ENCODE measurements at places on chromosomes 11 and 22.

- DNase-seq, result no peak
Measured at GRCh38 chr11:106234794-106235193, 157.3 kb downstream of the AASDHPPT start.

DNA sequence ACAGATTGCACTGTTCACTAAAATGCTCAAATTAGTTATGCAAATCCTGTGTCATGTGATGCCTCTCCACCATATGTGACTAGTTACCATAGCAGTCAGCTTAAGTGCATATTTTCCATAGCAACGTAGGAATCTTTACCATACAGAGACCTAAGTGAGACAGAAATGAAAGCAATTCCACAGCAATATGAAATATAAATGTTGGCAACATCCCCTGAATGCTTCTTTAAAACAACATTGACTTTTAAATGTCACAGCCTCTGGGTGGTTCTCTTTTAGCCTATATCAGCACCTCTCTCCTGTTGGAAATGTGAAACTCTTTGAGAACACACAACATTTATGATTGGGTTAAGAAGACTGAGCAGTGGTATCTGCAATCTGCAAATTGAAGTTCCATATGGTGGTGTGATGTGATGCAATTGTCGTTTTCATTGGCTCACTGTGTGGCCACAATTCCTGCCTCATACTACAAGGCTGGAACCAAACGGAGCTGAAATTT lies 814.6 kb downstream of the DLG2 start:
- no peak for DNase-seq

DNA sequence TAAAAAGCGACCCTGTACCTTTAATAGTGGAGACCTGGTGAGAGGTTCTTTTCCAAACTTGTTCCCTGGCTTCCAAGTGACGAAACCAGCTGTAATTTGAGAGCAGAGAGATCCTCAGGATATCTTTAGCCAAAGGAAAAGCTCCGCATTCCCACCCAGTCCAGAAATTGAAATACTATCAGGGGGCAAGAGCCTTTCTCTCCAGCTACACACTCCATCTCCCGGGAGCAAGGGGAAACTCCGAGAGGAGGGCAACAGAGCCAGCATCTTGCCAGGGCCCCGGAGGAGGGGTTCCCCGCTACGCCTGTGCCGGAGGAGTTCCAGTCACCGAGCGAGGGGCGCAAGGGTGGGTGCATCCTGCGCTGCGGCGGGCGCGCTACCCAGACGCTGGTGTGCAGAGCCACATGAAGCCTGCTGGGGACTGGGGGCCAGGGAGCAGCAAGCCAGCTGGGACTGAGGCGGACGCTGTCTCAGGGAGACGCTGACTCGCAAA lies at the start of gene FIBIN:
TSS of gene FIBIN (plus strand) at position 148 of the 493 bp plus-strand sequence. CDS start 415 bp downstream, outside the sequence.
- DNase-seq, result no peak

GRCh38 chr11:1776331-1776851 lies 12.7 kb upstream of the CTSD start:
- DNase-seq, result no peak

DNA sequence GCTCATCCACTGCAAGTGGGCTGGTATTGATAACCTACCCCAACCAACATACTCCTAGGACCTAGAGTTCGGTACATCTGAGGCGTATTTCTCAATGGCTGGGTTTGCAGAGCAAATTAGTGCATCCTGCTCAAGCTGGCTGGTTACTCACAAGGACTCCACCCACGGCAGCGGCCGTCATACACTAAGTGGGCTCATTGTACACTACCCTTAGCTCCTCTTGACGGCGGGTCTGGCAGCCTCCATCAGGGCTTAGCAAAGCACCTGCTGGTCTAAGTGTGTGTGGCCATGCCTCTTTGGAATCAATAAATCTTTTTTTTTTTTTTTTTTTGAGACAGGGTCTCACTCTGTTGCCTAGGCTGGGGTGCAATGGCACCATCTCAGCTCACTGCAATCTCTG lies 20.2 kb upstream of the KCNJ11 start:
- no peak for DNase-seq

DNA sequence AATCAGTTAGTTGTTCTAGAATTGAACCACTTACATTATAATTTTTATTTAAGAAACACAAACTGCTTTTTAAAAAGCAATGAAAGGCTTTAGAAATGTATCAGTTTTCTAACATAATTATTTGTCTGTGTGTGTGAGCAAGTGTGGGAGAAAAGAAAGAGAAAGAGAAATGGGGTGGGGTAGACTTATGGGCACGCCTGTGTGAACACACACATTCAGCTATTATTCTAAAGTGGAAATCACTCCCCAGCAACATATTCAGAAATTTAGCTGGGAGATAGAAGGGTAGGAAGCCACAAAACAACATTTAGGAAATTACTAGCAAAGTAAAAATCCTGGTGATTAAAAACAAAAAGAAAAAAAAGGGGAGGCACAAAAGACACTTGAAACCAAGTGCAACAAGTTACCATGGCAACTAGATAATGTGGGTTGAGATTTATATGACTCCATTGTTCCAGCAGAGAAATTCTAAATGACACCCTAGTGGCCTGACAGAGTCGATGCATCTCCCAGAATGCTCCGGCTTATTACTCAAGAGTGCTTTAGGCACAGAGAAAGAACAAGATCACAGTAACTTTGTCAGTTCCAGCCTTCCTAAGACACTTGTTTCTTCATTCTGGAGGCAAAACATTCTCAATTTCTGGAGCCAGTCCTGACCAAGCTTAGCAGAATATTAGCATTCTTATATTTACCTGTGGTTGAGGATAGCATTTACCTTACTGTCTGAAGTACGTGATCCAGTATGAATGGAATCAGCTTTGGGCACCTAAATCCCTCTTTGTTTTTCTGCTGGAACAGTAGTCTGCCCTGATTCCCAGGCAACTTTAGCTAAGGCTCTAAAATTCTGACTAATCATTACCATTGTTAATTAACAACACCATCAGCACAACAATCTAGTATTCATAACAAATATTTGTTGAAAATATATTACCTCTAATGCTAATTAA lies 444.4 kb downstream of the DLG2 start:
- peak; percentile 62 for DNase-seq

DNA sequence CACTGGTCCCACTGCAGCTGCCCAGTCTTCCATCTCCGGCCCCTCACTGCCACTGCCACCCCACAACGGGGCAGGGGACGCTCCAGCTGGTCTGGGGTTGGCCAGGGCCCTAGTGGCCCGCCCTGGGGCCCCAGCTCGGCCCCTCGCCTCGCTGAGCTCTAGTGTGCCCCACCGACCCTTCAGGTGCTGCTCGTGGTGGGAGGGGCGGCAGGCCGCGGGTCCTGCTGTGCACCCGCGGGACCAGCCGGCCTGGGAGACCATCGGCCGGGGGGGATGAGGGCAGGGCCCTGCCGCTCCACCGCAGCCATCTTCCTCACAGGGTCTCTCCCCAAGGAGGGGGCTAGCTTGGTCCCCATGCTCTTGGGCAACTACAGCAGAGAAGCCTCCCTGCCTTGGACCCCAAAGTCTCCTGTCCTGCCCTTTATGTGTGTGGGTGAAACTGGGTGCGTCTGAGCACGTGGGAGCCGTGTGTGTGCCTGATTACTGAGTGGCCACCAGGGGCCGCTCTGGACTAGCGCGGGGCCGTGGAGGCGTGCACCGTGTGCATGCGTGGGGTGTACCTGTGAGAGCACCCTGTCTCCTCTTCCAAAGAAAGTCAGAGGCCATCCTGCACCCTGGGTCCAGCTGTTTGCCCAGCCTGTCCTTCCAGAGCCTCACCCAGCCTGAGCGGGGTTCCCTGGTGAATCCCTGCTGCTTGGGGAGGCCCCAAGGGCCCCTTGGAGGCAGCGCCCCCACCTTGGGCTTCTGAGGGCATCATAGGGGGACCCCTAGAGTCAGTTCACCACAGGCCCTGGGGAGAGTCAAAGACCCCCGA lies 6.0 kb upstream of the ACR start:
- no peak for DNase-seq

- no peak for DNase-seq
Measured at GRCh38 chr11:17972987-17973386, 39.9 kb downstream of the SERGEF start.

DNA sequence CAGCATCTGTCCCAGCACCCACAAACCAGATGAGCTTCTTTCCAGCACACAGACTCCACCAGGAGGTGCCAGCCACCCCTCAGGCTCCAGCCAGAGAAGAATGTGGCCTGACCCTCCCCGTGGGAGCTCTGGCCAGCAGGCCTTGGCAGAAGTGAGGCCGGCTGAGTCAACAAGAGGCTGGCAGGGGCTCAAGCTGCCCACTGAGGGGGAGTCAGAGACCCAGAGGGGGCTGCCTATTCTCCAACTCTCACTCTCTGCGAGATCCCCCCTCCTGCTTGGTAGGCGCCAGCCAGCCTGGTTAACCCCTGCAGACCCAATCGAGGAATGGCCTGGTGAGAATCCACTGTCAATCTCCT lies 10.6 kb upstream of the CDC42EP1 start:
- no peak for DNase-seq

GRCh38 chr11:123301696-123302400 lies 106.8 kb upstream of the CLMP start:
- no peak for DNase-seq

- DNase-seq, result no peak
Measured at GRCh38 chr11:79028225-79028624, 412.6 kb downstream of the TENM4 start.

DNA sequence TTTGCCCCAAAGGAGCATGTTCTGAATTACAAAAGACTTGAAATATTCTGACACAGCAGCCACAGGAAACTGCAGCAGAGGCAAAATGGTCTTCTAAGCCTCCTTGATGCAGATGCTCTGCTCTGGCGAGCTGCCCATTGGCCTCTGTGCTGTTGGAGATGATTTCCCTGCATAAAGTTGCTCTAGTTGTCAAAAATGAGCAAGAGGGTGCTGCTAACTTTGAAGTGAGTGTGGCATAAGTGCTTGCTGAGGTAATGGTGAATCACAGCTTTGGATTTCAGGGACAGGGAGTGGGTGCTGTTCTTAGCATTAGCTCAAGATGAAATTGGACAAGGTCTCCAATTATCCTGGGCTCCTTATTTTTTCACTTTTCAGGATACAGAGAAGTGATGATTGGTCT lies 435.4 kb downstream of the TMEM135 start:
- no peak for DNase-seq

- DNase-seq, result no peak
Measured at GRCh38 chr11:73640592-73640991, 5.8 kb upstream of the PLEKHB1 start.

DNA sequence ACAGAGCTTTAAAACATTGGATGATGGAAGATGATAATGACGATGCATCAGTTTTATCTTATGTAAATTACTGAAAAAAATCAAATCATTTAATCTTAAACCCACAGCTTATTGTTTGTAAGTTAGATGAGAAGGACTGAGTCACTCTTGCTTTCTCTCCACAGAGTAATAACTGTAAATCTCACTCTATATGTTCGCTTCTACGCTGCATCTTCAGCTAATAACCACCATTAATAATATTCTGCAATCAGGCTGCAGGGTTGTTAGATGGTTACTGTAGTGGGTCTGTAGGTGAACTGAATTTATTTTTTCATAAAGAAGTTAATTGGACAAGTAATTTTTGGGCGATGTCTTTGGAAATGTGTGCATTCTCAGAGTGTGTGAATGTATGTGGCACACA lies 260.0 kb downstream of the FAT3 start:
- no peak for DNase-seq

DNA sequence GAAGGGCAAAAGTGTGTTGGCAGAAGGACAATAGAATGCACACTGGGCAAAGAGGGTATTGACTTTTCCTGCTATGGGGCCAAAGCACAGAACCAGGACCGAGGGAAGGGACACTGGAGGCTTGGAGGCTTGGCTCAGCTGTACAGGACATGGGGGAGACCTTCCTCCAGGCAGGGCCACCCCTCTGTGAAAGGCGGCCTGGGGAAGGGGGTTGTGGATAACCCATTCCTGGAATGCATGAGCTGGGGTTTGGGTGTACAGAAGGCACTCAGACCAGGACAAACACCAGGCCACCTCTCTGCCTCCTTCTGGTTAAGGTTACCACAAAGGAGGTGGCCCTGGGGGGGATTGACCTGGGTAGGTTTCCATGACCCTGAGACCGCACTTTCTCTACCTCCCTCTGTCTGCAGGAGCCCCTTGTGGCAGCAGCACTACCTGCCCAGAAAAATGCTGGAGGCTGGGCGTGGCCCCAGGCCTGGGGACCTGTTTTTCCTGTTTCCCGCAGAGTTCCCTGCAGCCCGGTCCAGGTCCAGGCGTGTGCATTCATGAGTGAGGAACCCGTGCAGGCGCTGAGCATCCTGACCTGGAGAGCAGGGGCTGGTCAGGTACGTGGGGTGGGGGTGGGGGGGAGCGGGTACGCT lies 9.6 kb downstream of the P2RY2 start:
- no peak for DNase-seq

DNA sequence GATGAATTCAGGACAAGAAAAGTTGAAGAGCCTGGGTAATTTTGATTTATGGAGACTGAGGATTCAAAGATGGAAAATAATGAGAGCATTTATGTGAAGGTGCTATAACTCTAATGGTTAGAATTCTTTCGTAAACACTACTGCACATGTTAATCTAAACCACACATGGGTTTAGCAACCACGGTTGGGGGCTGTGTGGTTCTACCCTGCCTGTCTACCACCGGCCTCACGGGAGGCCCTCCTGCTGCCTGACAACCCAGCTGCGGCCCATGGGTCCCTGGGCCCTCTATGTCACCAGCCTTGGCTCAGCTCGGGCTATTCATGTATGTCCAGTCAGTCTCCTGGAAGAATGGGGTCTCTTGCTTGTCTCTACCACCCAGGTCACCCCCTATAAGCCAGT lies 68.5 kb upstream of the ARFGAP3 start:
- no peak for DNase-seq

DNA sequence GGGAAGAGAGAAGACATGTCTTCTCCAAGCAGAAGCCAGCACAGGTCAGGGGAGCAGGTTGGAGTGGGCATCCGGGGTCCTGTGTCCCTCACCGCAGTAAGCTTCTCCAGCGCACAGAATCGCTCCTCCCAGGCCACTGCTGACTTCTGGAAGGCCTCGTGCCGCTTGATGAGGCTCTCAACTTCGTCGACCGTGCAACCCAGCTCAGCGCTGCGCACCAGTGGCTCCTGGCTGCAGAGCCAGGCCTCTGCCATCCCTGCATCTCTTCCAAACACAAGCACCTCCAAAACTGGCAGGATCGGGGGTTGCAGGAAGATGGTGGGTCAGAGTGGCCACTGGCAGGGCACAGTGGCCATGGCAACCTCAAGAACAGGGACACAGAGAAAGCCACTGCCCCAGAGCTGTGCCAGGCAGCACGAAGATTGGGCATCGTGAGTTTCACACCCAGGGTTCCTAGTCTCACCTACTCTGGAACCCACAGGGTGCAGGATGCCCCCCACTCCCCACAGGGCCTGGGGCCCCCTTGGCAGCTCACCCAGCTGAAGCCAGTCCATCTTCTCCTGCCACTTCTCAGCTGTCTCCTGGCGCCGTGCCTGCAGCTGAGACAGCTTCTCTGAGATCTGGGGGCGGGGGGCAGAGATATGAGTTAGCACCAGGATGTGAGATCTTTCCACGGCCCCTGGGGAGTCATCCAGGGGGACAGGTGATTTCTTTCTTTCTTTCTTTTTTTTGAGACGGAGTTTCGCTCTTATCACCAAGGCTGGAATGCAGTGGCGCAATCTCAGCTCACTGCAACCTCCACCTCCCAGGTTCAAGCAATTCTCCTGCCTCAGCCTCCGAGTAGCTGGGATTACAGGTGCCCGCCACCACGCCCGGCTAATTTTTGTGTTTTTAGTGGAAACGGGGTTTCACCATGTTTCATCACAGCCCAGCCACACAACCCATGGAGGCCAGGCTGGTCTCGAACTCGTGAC lies 11.2 kb upstream of the RBM4B start:
- no peak for DNase-seq
